OCI-M1 (cell line): ENCODE measurements at places on chromosomes 7 and 10.
A peak's percentile ranks its signal among the peaks of the same experiment; 100 is the strongest.

- DNase-seq = no peak
Observed at GRCh38 chr10:117167346-117167788, 29.3 kb upstream of the VAX1 start.

- no peak for DNase-seq
Observed at GRCh38 chr7:32091608-32092210, 21.5 kb upstream of the PDE1C start.

DNA sequence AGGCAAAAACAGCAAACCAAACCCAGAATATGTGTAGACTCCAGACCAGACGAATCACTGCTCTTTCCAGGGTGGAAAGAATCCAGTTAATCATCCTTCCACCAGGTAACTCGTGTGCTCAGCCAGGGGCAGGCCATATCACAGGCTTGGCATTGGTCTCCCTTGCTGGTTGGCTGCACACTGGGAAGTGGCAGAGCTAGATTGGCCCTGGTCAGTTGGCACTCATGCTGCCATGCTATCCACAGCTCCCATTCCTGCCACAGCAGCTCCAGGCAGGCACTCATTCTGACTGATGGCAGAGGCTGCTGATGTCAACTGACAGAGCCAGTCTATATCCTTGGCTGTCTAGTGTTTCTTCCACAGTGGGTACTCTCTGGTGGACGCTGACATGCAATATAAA lies 9.7 kb upstream of the GDF10 start:
- DNase-seq = no peak

DNA sequence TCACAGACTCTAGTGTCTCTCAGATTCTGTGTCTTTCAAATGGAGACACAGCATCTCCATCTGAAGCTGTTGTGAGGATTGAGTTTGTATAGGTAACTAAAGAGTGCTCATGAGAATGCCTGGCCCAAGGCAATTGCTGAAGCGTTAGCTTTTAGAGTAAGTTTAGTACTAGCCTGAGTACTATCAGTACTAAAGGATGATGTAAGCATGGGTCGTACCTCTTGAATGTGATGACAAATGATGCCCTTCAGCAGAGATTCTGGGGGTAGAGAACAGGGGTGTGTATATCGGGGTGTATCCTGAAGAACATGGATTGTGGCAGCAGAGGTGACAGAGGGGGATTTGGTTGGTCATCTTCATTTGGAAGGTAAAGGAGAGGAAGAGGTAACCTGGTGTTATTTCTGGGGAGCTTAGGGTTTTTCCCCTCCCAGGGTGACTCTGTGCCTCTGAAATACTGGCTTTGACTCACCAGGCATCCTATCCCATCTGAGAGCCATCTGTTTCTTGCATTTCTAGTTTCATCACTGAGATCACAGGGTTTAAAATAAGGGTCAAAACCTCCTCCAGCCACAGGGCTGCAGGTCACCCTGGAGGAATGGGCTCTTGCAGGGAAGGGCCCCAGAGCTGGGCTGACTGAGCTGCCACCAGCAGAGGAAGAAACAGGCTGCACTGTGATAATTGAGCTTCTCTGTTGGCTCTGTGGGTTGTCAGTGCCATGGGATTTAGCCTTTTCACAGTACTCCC lies 756.0 kb downstream of the KCNMA1 start:
- no peak for DNase-seq

DNA sequence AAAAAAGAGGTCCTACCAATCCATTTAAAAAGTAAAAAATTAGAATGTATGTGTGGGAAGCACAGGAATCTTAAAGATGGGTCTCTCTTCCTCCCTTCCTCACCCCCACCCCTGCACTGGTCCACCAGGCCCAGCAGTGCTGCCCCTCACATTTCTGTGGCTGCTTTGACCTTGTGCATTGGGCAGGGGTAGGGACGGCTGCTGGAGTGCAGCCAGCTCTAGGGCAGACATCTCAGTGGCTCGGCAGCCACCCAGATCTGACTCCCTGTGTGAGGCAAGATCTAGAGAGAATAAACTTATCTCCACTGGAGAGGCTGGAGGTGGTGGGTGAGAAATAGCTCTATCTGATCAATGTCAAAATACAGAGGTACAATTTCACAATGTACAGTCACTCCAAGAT lies 6.7 kb downstream of the FAM180A start:
- DNase-seq = no peak

DNA sequence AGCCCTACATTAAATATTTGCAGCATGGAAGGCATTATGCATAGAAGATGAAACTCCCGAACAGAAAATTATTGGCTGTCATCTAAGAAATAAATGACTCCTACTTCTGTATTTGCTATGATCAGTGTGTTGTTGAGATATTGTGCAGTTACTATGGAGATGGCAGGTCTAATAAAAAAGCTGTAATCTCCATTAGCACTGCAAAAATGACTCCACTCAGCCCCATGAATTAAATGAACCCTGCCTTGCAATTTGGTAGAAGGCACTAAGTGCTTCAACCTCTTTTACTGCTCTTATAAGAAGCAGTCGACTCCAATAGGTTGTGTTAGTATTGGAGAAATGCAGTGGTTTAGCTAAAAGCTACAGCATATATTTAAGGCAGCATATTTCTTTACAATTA lies 290.0 kb upstream of the PHYHIPL start:
- no peak for DNase-seq

DNA sequence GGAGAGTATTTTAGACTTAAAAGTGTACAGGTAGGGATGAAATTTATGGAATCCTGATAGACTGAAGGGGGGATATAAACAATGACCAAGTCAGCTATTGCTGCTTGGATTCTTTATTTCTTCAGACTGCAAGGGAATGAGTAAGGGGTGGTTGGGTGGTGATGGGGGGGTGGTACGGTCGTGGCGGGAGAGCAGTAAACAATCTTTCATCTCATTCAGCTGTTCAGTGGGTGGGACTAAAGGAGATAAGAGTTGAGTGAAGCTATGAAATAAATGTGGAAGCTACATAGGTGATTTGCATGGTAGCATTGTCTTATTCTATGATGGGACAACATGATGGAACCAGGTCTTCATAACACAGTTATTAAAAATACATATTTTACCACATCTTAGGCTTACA lies 1.8 kb downstream of the SEPTIN7 start:
- DNase-seq = peak; percentile 23

GRCh38 chr7:69663911-69664832 lies 65.9 kb downstream of the AUTS2 start:
- DNase-seq = no peak
